ENCODE measurements at places on chromosomes 16 and 17. TPM values are rescaled to one million over a fixed set of nuclear protein-coding genes. Genes with fewer than 3 reads are reported as not detected.

- DNase-seq: no peak
Observed at GRCh38 chr17:34723875-34724274, 144.5 kb downstream of the TMEM132E start.

OSBPL7 gene
- 14.3 TPM for total RNA-seq

- DNase-seq: no peak
Observed at GRCh38 chr17:77212081-77212832, 71.5 kb downstream of the SEC14L1 start.

GPR179 gene
- 0.20 TPM for total RNA-seq
